Natural killer cell (primary cell): ENCODE measurements at places on chromosomes 3 and 15.

DNA sequence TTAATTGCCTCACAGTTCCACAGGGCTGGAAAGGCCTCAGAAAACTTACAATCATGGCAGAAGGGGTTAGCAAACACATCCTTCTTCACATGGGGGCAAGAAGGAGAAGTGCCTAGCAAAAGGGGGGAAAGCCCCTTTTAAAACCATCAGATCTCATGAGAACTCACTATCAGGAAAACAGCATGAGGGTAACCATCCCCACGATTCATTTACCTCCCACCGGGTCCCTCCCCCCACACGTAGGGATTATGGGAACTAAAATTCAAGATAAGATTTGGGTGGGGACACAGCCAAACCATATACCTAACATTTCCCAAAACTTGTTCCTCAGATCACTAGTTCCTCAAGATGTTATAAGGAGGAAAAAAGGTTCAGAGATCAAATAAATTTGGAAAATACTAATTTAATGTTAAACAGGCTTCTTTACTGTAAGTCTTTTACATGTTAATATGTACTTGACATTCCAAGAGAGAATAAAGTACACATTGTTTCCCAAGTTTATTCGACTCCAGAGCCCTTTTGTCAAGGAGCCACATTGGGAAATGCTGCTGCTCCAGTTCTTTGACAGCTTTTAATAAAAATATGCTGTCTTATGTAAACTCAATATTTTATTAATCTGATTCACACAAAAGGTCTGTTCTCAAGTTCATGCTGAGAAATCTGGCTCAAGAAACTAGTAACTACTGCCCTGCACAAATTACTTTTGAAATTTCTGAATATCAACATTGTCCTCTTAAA, 17.8 kb downstream of the HERC1 start:
- no peak for DNase-seq

- no peak for DNase-seq
Measured at GRCh38 chr15:72404356-72404755, 6.3 kb downstream of the TMEM202 start.

- no peak for DNase-seq
Measured at GRCh38 chr3:134376786-134377426, 2.7 kb upstream of the AMOTL2 start.

GRCh38 chr3:4838621-4839022, 140.6 kb upstream of the BHLHE40 start:
- DNase-seq, result no peak
